ENCODE measurements at places on chromosomes 16 and 17. TPM values are rescaled to one million over a fixed set of nuclear protein-coding genes. Genes with fewer than 3 reads are reported as not detected.
A peak's percentile ranks its signal among the peaks of the same experiment; 100 is the strongest.

DNA sequence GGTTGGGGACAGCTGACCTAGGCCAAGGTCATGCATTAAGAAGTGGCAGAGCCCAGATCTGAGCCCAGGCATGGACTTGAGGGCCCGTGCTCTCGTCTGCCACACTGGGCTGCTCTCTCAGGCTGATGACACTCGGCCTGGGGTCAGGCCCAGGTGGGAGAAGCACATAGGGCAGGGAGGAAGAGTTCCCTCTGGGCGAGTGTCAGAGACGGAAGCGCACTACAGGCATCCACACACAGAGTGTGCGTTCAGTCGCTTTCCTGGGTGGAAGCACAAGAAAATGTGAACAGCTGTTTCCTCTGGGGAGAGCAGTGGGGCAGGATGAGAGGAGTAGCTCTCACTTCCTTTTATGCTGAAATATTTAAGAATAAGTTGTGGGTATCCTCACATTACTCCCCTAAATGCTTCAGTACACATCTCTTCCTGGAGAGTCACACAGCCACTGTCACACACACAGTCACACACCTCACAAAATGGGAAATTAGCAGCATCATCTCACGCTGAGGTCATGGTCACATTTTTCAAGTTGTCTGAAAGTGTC lies 59.7 kb downstream of the B9D1 start:
- no peak overlapping the region for H3K27ac ChIP-seq
- H3K27me3 ChIP-seq, result no peaks in the 10 kb centered on the region
- H3K4me1 ChIP-seq, result no peaks in the 10 kb centered on the region
- H3K4me3 ChIP-seq, result no peak overlapping the region

DNA sequence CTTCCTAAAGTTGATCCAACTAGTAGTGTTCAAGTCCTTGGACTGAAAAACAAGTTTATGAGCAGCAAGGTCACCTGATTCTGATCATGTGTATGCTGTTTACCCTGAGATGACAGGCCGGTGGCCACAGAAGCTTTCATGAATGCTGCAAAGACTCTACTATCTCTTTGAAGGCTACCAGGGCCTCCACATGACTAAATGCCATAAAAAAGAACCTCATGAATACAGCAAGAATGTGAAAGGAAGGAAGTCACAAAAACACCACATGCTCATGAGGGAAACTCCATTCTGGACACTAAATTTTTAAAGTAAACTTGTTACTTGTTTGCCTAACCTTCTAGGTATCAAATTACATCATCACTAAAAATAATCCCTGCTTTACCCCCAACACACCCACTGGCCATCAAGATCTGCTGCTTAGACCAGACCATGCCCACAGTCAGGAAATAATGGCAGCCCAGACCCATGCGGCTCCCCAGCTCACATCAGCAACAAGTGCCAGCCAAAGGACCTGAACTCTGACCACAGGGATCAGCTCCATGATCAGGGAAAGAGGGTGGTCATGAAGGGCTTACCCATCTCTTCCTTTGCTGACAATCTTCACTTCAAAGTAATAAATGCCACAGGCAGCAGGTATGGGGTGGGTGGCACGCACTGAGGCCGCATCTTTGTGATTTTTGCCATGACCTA lies 1.4 kb downstream of the RANBP10 start:
- H3K4me1 ChIP-seq, result peaks cover 14% of the 10 kb centered on the region
- no peak for DNase-seq
- H3K27me3 ChIP-seq, result no peaks in the 10 kb centered on the region
- H3K4me3 ChIP-seq, result peak overlapping the region; percentile 94
- H3K36me3 ChIP-seq, result no peaks in the 10 kb centered on the region
- H3K27ac ChIP-seq, result no peak overlapping the region

KRT33A gene
- not detected for total RNA-seq

DNA sequence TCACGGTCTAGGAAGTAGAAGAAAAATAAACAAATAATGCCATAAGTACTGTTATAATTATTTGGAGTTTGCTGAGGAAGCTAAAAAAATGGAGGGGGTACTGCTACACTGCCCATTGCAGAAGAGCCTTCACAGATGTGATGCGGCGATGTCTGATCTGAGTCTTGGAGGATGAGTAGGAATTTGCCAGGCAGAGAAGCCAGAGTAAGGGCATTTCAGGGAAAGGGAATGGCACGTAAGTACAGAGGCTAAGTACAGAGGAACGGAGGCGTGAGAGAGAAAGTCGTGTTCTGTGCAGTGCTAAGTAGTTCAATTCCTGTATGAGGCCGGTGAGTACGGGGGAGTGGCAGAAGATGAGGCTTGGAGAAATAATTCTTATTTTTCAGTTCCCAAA lies 741 bp upstream of the GRB2 start:
- H3K36me3 ChIP-seq, result no peaks in the 10 kb centered on the region
- H3K27ac ChIP-seq, result no peak overlapping the region
- H3K4me1 ChIP-seq, result no peaks in the 10 kb centered on the region
- peak overlapping the region; percentile 84 for H3K4me3 ChIP-seq

DNA sequence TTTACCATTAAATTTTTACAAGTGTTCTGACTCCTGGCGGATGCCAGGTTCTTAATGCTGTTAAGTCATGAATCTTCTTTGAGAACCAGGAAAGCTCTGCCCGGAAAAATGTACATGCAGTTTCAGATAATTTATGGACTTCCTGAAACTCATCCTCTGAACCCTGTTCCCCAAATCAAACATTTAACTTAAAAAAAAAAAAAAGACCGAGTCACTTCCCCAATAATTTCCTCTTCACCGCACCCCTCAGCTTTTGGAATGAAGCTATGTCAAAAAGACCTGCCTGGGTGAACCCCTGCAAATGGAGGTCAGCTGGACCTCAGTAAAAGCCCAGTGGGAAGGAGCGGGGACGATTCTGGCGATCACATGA lies 15.0 kb downstream of the ZNF232 start:
- peak overlapping the region; percentile 38 for H3K4me3 ChIP-seq
- H3K27ac ChIP-seq, result no peak overlapping the region
- H3K36me3 ChIP-seq, result peaks cover 2% of the 10 kb centered on the region
- H3K27me3 ChIP-seq, result no peaks in the 10 kb centered on the region

DNA sequence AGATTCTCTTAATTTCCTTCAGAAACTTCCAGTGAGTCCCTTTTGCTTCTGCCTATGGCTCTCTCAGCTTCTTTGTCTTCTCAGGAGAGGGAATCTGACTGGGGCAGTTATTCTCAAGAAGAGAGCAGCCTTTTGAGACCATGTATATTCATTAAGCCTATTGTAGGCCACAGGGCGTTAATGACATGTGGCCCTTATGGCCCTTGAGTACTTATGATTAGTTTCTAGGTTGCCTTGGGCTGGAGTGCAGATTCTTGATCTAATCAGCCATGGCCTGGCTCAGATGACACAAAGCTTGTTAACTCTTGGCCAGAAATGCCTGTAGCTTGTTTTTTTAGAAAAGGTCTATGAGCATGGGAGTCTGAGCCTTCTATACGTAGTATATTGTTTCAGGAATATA lies 17.4 kb downstream of the MFSD11 start:
- H3K4me1 ChIP-seq, result no peaks in the 10 kb centered on the region
- H3K27me3 ChIP-seq, result no peaks in the 10 kb centered on the region
- no peak for DNase-seq
- H3K4me3 ChIP-seq, result no peak overlapping the region
- no peak overlapping the region for H3K27ac ChIP-seq

SLC5A10 gene
- not detected for total RNA-seq

SLC47A1 gene
- total RNA-seq, result 20.0 TPM

DNA sequence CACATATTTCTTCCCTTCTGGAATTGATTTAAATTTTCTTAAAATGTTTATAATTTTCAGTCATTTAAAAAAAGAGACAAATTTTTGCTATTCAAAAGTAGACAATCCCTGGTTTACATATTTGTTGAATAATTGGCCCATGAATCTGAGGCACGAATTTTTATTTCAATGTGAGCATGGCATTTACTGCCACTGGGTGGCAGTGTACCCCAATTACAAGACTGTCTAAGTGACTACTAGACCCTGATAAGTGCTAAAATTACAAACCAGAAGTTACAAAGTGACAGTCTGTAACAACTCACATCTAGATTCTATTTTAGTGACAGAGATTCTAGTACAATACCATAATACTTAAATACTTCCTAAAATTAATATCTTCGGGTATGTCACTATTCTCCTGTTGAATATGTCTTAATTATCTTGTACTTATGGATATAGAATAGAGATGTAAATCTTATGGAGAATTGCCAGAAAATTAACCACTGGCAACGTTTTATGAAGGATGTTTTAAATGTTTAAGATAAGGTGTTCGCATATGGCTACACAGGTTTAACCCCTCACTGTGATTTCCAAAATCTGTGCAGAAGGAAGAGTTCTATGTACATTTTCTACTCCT lies 235.8 kb downstream of the MAP2K4 start:
- no peak overlapping the region for H3K4me3 ChIP-seq
- no peaks in the 10 kb centered on the region for H3K36me3 ChIP-seq
- DNase-seq, result peak; percentile 39
- no peaks in the 10 kb centered on the region for H3K27me3 ChIP-seq
- no peaks in the 10 kb centered on the region for H3K4me1 ChIP-seq

- H3K36me3 ChIP-seq, result no peaks in the 10 kb centered on the region
- H3K27ac ChIP-seq, result no peak overlapping the region
- peak; percentile 50 for DNase-seq
Observed at GRCh38 chr17:7437950-7438614, 1.2 kb upstream of the FGF11 start.

GRCh38 chr16:68332411-68333121 lies 21.7 kb downstream of the PRMT7 start:
- H3K4me3 ChIP-seq, result no peak overlapping the region
- no peaks in the 10 kb centered on the region for H3K36me3 ChIP-seq
- no peaks in the 10 kb centered on the region for H3K27me3 ChIP-seq
- H3K27ac ChIP-seq, result no peak overlapping the region
- no peaks in the 10 kb centered on the region for H3K4me1 ChIP-seq
- no peak for DNase-seq

GSG1L gene
- 0.91 TPM for total RNA-seq

TBC1D3I gene
- 0.85 TPM for total RNA-seq

- H3K36me3 ChIP-seq, result no peaks in the 10 kb centered on the region
- DNase-seq, result no peak
- peak overlapping the region; percentile 43 for H3K27ac ChIP-seq
- peak overlapping the region; percentile 42 for H3K4me3 ChIP-seq
- H3K27me3 ChIP-seq, result no peaks in the 10 kb centered on the region
Observed at GRCh38 chr16:69725480-69726312, 664 bp downstream of the NQO1 start.

GRCh38 chr17:60080545-60080944 lies 1.8 kb upstream of the HEATR6 start:
- no peak overlapping the region for H3K27ac ChIP-seq
- H3K4me1 ChIP-seq, result no peaks in the 10 kb centered on the region

GRCh38 chr17:46199379-46199778 lies 6.2 kb upstream of the KANSL1 start:
- no peaks in the 10 kb centered on the region for H3K27me3 ChIP-seq
- DNase-seq, result no peak
- no peaks in the 10 kb centered on the region for H3K4me1 ChIP-seq
- H3K4me3 ChIP-seq, result no peak overlapping the region

DNA sequence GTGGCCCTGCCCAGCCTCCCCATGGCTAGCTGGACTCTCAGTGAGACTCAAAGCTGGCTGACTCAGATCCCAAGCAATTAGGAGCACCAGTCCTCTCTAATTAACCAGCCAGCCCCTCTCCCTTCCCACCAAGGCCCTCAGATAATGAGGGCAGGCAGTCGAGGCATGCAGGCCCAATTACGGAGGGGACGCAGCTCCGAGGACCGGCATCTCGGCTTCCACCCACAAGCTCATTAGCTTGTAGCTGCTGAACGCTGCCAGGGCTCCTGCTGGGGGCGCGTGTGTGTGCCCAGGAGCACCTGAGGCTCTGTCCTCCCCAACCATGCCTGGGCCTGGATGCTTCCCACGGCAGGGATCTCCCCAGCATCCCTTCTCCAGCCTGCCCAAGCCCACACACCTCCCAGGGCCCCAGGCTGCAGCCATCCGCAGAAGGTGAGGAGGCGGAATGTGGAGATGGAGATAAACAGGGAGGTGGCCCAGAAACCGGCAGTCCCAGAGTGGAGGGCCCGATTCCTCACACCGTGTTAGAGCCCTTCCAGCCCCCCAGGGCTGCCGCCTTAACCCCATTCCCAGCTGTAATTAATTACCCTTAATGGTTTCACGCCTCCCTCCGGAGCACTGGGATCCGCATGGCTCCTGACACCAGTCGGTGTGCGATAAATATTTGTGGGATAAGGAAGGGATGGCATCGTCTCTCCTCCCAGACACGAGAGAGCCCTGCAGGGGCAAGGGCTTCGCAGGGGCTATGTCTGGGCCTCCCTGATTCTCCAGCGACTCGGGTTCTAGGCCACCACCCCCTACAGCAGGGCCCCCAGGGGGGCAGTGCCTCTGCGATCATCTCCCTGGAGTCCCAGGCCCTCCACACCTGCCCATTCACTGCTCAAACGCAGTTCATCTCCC lies 42.2 kb downstream of the RPH3AL start:
- H3K36me3 ChIP-seq, result no peaks in the 10 kb centered on the region
- no peak for DNase-seq
- H3K27ac ChIP-seq, result no peak overlapping the region
- H3K4me3 ChIP-seq, result no peak overlapping the region
- no peaks in the 10 kb centered on the region for H3K4me1 ChIP-seq
- no peaks in the 10 kb centered on the region for H3K27me3 ChIP-seq

METTL2A gene
- 20.7 TPM for total RNA-seq

DNA sequence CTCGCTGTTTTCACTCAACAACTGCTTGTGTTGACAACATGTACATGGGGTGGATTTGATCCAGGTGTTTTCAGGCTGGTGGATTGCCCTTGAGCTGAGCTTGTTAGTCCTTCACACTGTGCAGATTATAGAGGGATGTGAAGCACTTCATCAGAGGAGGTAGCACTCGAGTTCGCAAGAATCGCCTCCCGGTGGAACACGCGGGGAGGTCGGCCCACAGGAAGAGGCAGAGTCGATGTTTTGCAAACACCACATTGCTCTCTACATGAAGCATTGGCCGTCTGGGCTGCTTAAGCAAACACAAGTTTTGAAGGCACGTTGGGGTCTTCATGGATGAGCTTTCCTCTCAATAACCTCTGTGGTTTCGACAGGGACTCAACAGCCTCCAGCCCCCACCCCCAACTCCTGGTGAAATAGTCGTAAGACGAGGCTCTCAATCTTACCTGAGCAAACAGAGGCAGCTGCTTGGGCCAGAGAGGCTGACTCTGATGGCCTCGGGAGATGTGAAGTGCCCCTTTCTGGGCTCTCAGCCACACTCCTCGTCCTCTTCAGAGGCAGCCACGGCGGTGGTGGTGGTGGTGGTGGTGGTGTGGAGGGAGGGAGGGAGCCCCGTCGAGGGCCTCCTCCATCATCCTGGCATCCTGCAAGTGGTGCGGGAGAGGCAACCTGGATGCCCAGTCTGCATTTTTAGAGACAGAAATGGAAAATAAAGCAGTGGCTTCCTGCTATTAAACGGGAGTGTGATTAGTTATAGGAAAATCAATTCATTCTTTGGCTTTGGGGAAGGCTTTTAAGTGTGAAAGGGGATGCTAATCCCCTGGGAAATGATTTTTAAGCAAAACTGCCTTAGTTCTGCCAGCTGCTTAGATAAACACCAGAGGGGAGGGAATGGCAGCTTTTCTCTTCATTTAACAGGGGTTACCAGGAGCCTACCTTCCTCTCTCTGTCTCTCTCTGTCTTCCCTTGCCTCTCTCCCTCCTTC lies 552.5 kb upstream of the EEF2KMT start:
- H3K4me1 ChIP-seq, result no peaks in the 10 kb centered on the region
- H3K36me3 ChIP-seq, result no peaks in the 10 kb centered on the region
- H3K27ac ChIP-seq, result no peak overlapping the region
- H3K4me3 ChIP-seq, result no peak overlapping the region
- DNase-seq, result no peak

GRCh38 chr17:75289832-75290337 lies 652 bp upstream of the SLC25A19 start:
- peak overlapping the region; percentile 66 for H3K4me3 ChIP-seq
- no peaks in the 10 kb centered on the region for H3K27me3 ChIP-seq
- no peaks in the 10 kb centered on the region for H3K4me1 ChIP-seq
- H3K36me3 ChIP-seq, result no peaks in the 10 kb centered on the region
- peak; percentile 32 for DNase-seq
